Left hindlimb (tissue), 1 donor: ENCODE measurements at places on chromosomes 2 and 18.

GRCh38 chr18:26367425-26367824, 141.2 kb downstream of the TAF4B start:
- DNase-seq = no peak

- no peak for DNase-seq
Observed at GRCh38 chr2:33746208-33746800, 147.2 kb upstream of the FAM98A start.

GRCh38 chr18:58453913-58454317, 175.0 kb downstream of the ALPK2 start:
- DNase-seq = no peak

DNA sequence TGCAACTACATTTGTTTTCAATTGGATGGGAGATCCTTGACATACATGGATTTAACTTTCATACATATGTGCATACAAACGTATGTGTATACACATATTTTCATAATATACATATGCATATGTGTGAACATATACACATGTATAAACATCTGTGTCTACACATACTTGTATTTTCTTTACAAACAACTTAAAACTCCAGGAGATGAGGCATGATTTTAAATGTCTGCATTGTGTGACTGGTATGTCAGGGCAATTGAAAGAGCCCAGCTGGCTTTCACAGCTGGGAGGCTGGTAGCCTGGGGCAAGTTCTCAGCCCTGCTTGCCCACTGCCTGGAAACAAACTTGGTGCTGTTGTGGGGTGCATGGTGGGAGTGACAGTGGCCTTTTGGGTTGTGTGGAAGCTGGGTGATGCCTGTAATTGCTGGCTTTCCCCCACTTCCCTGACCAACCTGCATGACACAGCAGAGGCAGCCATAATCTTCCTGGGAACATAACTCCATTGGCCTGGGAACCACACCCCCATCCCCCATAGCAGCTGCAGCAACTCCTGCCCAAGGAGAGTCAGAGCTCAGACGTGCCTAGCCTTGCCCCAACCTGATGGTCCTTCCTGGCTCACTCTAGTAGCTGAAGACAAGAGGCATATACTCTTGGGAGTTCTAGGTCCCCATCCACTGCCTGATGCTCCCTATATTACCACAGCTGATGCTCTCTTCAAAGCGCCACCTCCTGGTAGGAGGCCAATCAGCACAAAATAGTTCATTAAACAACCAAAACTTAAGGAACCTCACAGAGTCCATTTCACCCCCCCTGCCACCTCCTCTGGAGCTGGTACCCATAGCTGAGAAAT, 158.3 kb downstream of the CERS6 start:
- DNase-seq = no peak

DNA sequence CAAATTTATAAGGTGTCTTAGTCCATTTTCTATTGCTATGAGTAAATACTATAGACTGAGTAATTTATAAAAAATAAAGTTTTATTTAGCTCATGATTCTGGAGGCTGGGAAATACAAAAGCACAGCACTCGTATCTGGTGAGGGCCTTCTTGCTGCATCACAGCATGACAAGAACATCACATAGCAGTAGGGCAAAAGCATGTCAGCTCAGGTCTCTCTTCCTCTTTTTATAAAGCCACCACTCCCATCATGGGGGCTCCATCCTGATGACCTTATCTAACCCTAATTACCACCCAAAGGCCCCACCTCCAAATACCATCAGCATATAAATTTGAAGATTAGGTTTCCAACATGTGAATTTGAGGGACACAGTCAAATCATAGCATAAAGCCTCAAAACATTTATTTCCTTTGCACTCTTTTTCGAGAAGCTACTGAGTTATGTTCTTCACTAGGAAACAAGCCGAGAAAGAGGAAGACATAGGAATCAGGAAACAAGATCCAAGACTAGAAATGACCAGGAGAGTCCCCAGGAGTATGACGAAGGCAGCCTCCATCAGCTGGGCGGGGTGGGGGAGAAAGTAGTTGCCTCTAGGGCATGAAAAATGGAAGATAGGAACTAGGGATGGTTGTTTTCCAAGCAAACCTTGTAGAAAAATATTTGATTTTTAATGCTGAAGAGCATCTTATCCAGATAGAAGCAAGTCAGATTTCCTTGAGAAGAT, 24.1 kb upstream of the NABP1 start:
- no peak for DNase-seq

GRCh38 chr18:77815666-77816338, 566.2 kb downstream of the GALR1 start:
- DNase-seq = no peak

DNA sequence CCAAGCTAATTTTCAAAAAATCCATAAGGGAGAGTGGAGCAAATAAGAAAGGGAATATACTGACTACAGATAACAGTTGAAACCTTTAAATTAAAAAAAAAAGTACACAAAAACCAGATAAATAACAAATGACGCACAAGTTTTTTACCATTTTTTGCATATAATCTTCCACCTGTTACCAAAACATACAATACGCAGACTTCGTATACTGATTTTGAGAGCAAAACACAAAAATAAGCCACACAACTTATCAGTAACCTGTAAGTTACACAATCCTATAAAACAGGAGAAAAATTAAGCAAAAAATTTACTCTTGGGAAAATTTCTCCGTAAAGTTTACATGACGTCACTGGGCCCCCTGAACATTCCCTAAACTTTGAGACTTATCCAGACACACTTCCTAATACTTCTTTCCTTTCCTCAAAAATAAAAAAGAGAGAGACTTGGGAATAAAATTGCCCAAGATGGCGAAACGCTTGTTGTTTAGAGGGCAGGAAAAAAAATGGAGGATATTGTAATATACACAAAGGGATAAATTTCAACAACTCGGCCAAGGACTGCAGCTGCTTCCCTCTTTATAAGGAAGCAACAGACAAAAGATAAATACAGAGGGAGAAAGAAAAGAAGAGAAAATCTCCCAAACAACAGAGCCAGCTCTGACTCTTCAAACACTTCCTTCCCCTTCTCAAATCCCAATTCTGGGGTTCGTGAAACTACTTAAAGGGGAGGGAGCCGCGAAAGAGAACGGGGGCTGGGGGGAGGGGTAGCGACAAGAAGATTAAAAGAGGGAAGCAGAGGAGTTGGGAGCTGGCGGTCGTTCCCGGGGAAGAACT, 1.6 kb downstream of the BAZ2B start:
- DNase-seq = no peak

DNA sequence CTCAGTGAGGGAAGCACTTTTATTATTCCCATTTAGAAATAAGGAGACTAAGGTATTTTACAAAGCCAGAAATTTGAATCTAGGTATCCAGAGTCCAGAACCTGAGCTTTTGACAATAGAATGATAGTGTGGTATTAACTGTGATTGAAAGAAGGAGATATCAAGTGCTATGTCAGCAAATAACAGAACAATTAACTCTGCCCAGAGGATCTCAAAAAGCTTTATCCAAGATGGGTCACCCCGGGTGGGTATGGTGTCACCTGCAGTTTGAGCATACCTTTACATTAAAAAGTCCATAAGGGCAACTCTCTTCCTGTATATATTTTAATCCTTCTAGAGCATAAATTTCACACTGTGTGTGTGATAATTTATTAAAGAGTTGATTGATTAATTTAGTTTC, 105.4 kb downstream of the LRP1B start:
- no peak for DNase-seq

DNA sequence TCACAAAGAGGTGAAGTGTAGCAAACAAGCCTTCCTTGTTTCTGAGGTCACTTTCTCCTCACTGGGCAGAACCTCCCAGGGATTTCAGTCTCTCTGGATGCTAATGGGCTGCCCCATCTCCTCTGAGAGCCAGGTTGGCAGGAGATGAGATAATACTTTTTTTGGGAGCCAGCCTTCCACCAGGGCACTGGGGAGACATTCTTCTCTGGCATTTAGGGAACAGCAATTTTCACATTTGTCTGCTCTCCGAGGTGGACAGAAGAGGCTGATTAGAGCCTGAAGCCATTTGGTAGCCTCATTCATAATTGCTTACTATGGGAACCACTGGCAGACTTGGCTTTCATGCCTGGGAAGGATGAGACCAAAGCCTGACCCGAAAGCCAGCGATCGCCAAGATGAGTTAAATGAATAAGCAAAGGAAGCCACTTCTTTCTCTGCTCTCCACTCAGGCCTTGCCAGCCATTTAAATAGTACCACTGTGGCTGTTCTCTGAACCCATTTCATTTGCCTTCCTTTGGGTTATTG, 70.1 kb downstream of the NRP2 start:
- DNase-seq = no peak

DNA sequence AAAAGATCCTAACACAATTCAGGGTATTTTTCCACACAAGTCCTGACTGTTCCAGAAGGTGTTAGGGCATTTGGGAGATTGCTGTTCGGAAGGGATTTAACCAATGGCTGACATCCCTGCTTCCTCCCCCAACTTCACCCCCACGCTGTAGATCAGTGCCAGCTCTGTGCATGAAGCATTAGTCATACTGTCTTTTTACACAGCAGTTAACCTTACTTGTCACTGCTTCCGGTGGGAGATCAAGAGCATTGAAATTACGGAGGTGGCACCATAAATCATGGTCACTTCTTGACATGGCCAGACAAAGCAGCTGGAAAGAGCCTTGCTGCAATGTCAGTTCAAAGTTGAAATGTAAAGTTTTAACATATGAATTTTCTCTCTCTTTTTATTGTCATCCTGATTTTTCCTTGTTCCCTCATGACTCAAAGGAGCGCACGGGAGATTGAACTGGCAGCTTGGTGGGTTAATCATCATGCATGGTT, 70.2 kb downstream of the HRH4 start:
- DNase-seq = no peak

GRCh38 chr2:205642599-205643356, 39.5 kb upstream of the NRP2 start:
- DNase-seq = no peak

- DNase-seq = no peak
Observed at GRCh38 chr2:147133286-147133908, 711.4 kb upstream of the ACVR2A start.

DNA sequence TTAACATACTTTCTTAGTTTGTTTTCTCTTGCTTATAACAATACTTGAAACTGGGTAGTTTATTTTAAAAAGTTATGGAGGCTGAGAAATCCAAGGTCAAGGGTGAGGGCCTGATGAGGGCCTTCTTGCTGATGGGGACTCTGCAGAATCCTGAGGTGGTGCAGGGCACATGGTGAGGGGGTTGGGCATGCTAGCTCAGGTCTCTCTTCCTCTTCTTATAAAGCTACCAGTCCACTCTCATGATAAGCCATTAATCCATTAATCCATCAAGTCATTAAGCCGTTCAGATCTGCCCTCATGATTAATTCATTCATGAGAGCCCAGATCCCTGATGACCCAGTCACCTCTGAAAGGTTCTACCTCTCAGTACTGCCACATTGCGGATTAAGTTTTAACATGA, 21.4 kb downstream of the ALMS1 start:
- DNase-seq = no peak
